Activated CD4-positive, CD25-positive, alpha-beta regulatory T cell treated with anti-CD3 and anti-CD28 coated beads, Interleukin-2, amount 50 U/mL, for 16 hours (primary cell): ENCODE measurements at places on chromosomes 7 and 10.

- no peak for DNase-seq
Measured at GRCh38 chr7:67348171-67348570, 351.5 kb downstream of the TYW1 start.

GRCh38 chr10:21130108-21130507 is 233.0 kb upstream of the NEBL start:
- no peak for DNase-seq

DNA sequence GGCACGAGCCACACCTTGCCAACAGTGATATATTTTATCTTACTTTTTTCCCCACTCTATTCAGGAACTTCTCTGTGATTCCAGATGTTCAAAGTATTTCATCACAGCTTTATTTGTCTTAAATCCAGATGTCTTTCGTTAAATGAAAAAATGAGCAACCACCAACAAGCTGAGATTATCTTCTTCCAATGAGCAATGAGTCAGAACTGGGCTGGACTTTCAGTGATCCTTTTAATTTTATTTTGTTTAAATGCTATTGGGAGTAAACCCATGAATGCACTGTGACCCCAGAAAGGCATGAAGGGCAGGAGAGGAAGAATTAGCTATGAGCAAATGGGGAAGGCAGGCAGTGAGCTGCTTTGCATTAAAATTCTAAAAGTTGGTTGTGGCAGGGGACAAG is 77.6 kb upstream of the IMMP2L start:
- no peak for DNase-seq

DNA sequence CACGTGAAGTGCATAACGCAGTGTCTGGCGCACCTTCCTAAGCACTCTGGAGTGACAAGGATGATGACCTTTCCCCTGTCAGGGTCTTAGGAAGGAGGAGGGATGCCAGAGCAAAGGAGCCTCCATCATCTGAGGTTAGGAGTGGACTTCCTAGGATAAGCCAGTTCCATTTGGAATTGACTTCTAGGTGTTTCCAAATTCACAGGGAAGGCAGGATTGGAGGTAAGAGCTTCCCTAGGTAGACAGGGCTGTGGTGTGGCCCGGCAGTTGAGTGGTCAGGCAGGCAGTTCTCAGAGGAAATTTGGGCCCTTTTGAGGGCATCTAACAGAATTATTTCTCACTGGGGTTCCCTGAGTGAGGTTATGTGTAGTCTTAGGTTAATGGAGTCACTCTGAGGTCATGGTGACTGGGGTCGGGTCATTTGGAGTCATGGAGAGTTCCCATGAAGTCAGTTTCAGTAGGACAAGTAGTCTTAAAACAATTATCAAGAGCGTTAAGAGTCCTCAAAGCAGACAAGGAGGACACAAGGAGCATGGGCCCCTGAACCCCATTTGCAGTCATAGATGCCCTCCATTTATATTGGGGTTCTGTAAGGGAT is 8.2 kb downstream of the PPIF start:
- no peak for DNase-seq

DNA sequence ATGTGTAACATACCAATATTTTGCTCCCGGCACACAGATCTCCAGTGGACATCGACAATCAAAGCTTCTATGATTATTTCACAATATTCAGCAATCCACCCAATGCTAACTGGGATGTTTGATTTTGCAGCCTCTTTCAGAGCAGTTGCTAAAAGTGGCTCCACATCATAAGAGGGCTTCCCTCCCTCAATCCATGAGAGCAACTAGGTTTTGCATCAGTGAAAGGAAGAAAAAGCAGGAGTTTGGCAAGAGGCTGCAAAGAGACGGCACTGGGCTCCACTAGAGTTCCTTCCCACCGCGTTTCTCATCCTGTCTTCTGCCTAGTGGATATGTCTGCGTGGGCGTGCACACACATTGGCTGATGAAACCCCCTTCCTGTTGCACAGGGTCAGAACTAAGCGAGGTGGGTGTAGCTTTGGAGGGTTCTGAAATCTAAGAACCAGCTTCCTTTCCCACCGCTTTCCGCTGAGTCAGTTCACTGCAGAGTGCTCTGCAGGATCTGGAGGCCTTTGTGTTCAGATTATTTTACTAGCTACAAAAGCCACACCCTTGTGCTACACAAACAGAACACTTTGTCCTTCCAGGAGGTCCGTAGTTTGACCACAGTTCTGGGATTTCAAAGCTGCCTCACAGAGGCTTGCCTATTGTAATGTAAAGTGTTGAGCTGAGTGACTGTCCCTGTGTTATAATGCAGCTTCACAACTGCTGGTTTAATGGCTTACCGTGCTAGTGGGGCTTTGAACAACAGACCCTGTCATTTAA is 28.1 kb downstream of the ARL4A start:
- no peak for DNase-seq

GRCh38 chr10:117967149-117967650 is 79.5 kb downstream of the RAB11FIP2 start:
- DNase-seq, result no peak

DNA sequence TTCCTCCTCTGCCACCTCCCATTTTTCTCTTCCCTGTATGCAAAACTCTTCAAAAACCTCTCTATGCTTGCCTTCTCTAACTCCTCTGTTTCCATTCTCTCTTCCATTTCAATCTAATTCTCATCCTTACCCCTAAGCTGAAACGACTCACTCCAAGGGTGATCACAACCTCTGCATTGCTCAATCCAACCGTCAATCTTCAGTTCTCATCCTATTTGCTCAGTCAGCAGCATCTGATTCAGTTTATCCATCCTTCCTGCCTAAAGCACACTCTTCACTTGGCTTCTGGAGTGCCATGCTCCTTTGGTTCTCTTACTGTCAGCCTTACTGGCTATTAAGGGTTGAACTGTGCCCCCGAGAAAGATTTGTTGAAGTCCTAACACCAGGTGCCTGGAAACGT is 163.5 kb upstream of the NEBL start:
- no peak for DNase-seq

- DNase-seq, result no peak
Measured at GRCh38 chr7:115340828-115341227, 418.9 kb downstream of the MDFIC start.

DNA sequence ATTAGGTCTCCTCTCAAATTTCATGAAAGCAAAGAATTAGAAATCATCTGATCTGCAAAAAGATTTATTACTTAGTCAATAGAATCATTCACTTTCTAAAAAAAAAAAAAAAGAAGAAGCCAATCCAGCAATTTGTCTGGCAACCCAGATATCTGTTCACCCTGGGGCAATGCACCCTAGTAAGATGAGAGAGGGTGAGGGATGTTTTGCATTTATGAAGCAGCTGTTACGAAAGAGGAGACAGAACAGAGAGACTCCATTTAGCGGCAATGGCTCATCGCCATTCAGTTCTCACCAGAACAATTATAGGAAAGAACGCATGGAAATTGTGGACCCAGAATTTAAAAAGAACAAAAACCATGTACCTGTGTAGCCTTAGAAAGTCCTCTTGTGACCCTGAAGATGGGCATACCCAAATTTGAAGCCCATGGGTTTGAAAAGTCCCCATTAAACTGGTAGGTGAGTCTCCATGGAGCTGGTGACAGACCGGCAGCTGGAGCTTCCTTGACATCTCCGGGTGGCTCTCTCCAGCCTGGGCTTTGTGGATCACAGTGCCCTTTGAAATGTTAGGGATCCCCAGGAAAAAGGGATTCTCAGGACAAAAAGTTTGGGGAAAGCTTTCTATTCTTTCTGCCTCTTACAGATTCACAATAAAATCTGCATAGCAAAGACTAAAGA is 45.5 kb upstream of the CCDC3 start:
- no peak for DNase-seq

DNA sequence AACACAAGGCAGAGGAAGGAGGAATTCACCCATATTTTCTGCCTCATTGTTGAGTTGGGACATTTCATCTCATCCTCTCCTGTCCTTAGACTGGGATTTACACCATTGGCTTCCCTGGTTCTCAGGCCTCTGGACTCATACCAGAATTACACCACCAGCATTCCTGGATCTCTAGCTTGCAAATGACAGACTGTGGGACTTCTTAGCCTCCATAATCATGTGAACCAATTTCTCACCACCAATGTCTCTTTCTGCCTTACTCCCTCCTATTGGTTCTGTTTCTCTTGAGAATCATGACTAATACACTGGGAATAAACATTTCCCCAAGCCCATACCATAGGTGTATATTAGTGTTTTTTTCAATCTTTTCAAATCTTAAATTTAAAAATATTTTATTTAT is 2.9 kb upstream of the ZNF33A start:
- no peak for DNase-seq

DNA sequence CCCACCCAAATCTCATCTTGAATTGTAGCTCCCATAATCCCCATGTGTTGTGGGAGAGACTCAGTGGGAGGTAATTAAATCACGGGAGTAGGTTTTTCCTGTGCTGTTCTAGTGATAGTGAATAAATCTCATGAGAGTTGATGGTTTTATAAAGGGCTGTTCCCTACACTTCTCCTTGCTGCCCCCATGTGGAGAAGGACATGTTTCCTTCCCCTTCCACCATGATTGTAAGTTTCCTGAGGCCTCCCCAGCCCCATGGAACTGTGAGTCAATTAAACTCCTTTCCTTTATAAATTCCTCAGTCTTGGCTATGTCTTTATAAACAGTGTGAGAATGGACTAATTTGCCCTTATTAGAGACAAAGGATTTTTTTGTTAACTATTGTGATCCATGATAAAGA is 48.5 kb upstream of the MKX start:
- DNase-seq, result no peak

DNA sequence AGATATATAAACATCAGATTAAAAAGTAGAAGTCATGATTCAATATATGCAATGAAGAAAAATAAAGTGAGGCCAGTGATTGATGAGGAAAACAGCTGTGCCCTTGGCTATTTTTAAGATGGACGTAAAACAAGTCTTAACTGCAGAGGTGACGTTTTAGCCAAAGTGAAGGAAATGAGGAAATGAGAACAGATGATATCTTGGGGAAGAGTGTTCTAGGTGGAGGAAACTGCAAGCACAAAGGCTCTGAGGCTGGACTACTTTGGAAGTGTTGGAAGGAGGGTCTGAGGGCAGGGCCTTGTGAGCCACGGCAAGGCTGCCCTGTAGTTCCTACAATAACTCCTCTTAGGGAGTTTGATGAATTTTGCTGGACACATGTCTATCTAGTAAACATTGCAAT is 140.5 kb upstream of the AKR1E2 start:
- DNase-seq, result no peak

GRCh38 chr7:83119494-83119893 is 43.2 kb downstream of the PCLO start:
- no peak for DNase-seq

DNA sequence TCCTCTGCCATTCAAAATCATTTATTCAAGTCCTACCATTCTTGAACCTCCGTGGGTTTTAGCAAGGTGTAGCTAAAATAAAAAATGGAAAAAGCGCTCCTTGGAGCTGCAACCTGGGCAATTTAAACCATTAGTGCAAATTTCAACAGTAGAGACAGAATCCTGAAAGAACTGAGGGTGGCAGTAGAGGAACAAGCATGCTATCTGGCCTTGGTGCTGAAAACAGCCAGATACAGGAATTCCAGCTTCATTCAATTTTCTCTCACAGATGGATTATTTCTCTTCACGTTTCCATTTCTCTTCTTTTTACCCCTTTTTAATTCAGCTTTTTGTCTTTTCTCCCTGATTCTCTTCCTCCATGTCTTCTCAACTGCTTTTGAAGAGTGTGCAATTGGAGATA is 77.7 kb downstream of the OTUD1 start:
- DNase-seq, result no peak

DNA sequence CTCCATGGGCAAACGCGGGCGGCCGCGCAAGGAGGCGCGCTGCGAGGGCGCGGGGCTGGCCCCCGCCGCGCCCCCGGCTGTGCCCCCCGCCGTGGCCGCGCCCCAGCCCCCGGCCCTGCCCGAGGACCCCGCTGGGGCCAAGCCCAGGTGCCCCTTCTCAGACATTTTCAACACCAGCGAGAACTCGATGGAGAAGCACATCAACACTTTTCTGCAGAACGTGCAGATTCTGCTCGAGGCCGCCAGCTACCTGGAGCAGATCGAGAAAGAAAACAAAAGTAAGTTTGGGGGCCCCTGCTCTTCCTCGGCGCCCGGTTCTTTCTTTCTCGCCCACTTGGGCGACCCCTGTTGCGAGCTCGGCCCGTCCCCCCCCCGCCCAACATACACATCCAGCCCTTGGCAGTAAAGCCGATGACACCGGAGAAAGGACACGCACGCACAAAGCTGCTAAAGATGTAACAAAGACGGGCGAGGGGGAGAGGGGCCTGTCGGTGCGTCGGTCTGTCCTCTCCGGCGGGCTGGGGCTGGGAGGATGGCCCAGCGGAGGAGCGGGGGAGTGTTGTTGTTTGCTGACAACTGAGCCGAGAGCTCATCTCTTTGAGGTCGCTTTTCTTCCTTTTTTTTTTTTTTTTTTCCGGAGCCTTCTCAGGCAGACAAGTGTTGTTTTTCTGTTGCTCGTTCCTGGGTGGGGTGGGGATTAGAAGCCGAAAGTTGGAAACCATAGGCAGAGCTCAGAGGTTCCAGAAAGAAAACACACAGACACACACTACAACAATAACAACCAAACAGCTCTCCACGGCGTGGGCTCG is 604 bp downstream of the MXI1 start:
- DNase-seq, result no peak

DNA sequence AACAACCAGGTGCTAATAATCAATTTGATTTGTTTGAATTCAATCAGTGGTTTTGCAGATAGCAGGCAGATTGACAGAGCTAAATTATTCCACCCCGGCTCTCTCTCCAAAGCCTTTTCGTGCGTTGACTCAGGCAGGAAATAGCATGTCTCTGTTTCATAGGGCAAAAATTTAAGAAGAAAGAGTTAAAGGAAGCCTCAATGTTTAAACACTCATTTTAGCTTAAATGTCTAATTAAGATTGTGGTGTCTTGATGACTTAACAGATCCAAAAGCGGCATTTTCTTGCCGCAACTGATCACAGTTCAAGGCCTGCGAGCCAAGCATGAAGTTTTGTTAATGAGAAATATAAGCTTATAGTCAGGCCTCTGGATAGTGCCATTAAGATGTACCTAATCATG is 1051.1 kb upstream of the AUTS2 start:
- no peak for DNase-seq
